Astrocyte of the spinal cord (primary cell): ENCODE measurements at places on chromosomes 3 and 15.

- peak; percentile 13 for DNase-seq
Observed at GRCh38 chr3:10783360-10784351, 32.4 kb upstream of the SLC6A11 start.

DNA sequence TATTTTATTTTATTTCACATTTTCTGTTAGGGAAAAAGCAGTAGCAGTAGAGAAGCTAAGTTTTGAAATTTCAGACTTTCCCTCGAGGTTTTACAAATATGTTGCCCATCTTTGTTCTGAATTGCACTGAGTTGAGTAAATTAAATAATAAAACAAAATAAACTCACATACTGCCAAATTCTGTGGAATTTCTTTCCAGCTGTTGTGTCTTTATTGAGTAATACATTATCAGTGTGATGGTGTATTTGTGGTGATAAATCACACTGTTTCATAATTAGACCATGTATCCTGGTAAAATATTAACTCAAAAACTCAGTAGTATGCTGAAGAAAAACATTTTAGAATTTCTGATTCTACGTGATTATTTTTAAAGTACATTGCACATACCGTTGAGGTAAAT is 592.1 kb downstream of the SI start:
- no peak for DNase-seq

- DNase-seq = no peak
Observed at GRCh38 chr3:188697127-188697526, 474.6 kb upstream of the TPRG1 start.

DNA sequence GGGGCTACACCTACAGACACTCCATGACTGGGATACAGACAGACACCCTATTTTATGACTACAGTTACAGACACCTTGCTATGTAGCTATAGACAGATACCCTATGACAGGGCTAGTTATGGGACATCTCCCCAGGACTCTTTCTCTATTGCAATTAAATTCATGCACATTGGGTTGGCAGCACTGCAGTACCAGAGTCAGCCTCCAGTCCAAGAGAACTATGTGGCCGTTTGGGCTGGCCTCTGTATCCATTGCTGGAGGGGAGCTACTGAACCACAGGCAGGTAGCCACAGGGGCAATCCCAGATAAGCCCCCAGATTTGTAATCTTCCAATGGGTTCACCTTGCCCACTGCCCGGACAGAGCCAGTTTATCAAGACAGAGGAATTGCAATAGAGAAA is 108.4 kb upstream of the SPATA16 start:
- no peak for DNase-seq

DNA sequence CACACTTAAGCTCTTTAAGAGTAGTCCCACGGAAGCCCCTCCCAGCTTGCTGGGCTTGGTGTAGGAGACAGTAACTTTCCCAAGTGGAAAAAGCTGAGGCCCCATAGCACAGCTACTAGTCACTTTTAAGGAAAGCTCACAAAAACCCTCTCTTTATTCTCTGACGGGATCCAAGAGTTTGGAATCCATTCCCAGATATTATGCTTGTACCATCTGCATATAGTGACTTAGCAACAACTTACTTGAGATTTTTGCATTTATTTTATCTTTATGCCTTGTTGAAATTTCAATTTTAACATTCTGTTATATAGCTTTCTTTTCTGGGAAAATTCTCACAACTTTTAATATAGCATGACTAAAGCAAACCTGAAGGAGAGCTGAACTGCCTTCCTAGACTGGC is 19.5 kb downstream of the GPR15 start:
- DNase-seq = no peak

GRCh38 chr3:150238995-150239619 is 169.0 kb upstream of the TSC22D2 start:
- no peak for DNase-seq

GRCh38 chr3:157368171-157368570 is 68.5 kb upstream of the PTX3 start:
- DNase-seq = no peak

DNA sequence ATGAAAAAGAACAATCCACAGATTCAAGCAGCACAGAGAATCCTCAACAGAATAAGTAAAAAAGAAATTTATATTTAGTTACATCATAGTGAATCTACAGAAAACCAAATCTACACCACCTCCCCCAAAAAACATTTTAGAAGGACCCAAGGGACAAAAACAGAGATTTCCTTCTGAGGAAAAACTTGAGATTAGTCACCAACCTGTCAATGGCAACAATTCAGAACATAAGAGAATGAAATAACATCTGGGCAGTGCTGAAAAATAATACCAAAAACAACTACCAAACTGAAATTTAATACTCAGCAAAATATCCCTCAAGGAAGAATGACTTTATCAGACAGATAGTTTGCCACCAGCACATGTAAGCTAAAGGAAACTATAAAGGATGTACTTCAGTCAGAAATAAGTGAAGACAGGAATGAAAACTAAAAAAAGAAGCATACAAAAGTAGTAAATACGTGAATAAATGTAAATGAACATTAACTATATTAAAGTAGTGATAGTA is 260.7 kb downstream of the ULK4 start:
- DNase-seq = no peak

GRCh38 chr3:183503746-183504145 is 51.8 kb downstream of the KLHL6 start:
- no peak for DNase-seq
